Skin of body (tissue), 3 donors: ENCODE measurements at places on chromosomes 6 and 20. TPM values are rescaled to one million over a fixed set of nuclear protein-coding genes. Genes with fewer than 3 reads are reported as not detected.

DNA sequence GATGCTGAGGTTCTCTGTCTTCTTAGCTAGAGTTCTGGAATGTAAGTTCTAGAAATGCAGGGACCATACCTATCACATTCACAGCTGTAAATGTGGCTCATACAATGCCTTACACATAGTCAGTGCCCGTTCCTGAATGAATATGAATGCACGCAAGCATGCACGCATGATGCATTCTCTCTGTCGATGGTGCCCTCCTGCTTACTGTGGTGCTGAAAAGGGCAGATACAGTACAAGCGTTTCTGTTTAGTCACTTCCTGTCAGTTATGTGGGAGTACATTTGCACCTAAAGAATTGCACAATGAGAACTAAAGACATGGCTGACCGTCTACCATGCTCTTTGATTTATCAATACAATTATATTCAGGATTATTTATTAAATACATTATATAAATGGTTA lies 152.2 kb upstream of the SOX4 start:
- DNase-seq: no peak

- peak; percentile 2 for DNase-seq
These were observed 17.1 kb upstream of the CALHM6 start for GRCh38 chr6:116444092-116444491.

DNA sequence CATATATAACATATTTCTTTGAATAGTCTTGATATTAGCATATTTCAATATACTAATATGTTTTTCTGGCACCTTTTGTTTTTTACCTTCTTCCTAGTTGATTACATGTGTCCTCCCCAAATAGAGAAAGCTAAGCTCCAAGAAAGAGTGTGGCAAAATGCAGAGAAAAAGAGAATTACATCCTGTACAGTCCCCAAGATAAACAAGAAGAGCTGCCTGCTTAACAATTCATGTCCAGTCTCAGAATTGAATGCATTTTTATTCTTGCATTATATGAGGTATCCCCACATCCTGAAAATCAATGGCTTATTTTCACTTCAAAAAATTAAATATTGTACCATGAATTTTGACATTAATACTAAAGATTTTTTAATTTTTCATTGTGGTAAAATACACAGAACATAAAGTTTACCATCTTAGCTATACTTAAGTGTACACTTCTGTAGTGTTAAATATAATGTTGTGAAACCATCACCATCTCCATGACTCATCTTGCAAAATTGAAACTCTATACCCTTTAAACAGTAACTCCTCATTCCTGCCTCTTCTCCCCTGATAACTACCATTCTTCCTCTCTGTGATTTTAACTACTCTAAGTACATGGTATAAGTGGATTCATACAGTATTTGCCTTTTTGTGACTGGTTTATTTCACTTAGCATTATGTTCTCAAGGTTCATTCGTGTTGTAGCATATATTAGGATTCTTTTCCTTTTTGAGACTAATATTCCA lies 490.3 kb downstream of the COL12A1 start:
- DNase-seq: no peak

DNA sequence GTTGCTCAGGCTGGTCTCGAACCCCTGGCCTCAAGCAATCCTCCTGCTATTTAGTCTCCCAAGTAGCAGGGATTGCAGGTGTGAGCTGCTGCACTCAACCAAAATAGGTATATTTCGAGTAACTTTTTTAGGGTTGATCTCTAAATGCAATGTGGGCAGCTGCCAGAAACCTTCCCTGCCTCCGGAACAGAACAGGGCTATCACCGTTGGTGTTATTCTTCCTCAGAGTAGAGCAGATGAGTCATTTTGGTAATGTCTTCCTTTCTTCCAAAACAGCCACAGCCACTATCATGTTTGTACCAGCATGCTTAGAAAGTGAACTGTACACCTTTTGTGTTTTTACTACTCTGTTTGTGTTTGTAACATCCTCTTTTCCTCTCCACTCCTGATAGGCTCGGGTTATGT lies 44.1 kb downstream of the SNX9 start:
- no peak for DNase-seq

DNA sequence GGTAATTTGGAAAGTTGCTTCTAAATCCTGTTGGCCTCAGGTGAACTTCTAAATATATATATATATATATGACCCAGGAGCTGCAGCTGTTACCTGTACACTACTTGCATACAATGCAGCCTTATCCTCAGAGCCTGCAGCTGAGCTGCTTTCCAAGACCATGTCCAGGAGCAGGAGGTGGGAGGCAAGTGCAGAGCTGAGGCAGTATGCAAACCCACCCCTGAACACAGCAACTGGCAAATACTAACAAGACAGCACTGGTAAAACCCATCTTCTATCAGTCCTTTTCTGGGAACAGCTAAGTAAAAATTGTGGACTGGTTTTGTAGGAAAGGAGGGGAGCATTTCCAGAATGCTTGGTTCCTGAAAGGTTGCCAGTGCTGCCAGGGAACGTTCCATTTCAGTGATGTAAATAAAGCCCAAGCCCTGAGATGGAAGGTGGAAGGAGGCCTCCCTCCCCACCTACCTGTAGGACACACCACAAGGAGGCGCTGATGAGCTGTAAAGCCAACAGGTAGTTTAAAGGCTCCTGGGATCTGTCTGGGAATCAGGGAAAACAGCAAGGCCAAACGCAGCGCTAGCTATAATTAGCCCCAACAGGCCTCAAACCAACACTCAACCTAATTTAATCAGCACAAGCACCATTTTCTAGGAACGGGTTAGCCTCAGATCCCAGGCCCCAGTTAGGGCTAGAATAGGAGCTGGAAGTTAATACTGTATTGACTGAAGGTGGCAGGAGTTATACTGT lies 93.8 kb upstream of the MAP7 start:
- DNase-seq: peak; percentile 34

- no peak for DNase-seq
These were observed 86.0 kb downstream of the MYB start for GRCh38 chr6:135267085-135267484.

The ANKRD66 gene
- not detected for total RNA-seq

The GGTLC1 gene
- not detected for total RNA-seq

The PSORS1C2 gene
- 2.9 TPM for total RNA-seq
